AG10803 (cell line): ENCODE measurements at places on chromosomes 3 and 15.

DNA sequence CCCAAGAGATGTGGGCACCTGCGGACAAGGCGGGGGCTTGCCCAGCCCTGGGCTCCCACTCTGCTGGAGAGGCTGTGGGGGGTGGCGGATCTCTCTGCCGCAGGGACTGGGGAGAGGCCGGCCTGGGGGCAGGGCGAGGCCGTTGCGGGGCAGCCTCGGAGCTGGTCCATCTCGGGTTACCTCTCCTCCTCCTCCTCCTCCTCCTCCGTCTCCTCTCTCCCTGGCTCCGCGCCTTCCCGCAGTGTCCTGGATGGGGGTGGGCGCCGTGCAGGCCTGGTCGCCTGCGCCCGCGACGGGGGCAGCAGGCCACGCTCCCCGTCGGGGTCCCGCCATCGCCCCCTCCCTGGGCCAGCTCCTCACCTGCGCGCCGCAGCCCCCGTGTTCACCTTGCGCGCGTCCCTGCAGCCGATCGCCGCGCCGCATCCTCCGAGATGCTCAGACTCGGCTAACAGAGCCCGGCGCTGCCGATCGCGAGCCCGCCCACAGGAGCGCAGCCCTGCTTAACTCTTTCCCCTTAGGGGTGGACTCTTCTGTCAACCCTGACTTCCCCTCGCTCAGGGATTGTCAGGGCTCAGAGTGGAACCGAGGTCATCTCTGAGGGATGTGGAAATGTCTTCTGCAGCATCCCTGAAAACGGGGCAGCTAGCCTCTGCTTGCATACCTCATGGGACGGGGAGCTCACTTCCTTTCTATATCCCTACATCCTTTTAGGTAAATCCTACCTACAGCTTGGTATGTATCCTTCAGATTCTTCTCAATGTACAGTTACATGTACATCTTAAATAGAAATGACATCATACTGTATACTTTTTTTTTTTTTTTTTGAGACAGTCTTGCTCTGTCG lies at the start of gene PRRT3:
Gene PRRT3 (minus strand): TSS at position 447 of the 844 bp plus-strand sequence. CDS start 2,293 bp downstream, outside the sequence.
- DNase-seq = peak; percentile 28

- DNase-seq = peak; percentile 99
Observed at GRCh38 chr3:27431116-27431515, 53.1 kb downstream of the SLC4A7 start.

GRCh38 chr3:105822171-105823123 lies 46.4 kb downstream of the CBLB start:
- DNase-seq = no peak

DNA sequence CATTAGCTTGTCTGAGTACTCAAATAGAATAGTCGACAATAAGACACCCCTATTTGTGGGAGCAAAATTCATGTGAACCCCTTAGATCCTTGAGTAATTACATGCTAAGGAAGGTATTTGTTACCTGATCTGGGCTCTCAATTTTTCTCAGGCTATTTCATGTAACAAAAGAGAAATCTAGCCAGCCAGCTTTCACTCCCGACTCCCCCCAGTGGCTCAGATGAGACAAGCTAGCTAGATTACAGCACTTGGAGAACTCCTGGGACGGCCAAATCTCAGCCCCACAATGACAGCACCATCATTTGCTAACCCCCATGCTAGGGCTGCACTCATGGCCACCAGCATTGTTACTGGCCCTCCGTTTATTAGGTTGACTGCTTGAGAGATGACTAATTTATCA lies 41.3 kb downstream of the GLDN start:
- DNase-seq = peak; percentile 43

DNA sequence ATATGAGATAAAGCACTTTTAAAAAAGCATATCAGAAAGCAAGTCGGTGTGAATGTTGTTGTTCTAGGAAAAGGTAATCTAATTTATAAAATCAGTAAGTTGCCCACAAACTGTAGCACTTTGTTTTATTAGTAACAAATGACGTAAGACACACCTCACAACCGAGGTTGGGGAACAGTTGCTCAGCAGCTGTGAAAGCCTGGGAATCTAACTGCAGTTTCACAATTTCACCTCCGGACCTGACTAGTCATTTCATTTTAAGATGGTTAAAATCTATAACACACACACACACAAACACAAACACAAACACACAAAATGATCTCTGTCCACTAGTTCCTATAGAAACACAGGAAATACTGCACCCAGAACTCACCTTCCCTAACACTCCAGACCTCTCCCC lies 406.7 kb upstream of the NR2F2 start:
- no peak for DNase-seq

GRCh38 chr15:71231758-71232157 lies 116.5 kb downstream of the THSD4 start:
- DNase-seq = no peak

DNA sequence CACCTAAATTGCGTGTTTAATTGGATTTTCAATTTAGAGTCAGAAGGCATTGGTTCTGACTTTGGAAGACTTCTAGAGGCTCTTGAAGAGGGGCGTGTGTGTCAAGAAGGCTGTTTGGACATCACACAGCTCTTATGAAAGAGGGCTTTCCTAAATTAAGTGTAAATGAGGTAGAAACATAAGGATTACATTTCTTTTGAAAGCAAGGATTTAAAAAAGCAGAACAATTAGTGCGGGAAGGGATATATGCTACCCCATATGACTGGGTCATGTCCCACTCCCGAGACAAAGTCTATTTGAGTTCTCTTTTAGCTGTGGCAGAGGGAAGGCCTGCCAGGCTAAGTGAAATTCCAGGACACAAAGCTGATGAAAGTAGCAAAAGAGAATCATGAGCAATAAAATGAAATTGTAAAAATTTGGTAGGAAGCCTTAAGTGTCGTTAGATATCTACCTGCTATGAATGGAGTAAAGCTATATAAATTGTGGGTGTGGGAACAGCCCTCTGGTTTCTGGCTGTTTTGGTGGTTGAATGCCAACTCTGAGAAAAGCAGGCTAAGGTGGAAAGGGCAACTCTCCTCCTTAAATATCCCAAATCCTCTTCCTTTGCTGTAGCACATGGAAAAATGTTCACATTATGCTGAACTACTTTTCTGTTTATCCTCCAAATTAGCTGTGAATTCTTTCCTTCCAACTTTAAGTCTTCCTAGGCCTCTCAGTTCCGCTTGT lies 100.6 kb upstream of the TSC22D2 start:
- DNase-seq = no peak

- DNase-seq = no peak
Observed at GRCh38 chr3:105774444-105775180, 94.2 kb downstream of the CBLB start.

DNA sequence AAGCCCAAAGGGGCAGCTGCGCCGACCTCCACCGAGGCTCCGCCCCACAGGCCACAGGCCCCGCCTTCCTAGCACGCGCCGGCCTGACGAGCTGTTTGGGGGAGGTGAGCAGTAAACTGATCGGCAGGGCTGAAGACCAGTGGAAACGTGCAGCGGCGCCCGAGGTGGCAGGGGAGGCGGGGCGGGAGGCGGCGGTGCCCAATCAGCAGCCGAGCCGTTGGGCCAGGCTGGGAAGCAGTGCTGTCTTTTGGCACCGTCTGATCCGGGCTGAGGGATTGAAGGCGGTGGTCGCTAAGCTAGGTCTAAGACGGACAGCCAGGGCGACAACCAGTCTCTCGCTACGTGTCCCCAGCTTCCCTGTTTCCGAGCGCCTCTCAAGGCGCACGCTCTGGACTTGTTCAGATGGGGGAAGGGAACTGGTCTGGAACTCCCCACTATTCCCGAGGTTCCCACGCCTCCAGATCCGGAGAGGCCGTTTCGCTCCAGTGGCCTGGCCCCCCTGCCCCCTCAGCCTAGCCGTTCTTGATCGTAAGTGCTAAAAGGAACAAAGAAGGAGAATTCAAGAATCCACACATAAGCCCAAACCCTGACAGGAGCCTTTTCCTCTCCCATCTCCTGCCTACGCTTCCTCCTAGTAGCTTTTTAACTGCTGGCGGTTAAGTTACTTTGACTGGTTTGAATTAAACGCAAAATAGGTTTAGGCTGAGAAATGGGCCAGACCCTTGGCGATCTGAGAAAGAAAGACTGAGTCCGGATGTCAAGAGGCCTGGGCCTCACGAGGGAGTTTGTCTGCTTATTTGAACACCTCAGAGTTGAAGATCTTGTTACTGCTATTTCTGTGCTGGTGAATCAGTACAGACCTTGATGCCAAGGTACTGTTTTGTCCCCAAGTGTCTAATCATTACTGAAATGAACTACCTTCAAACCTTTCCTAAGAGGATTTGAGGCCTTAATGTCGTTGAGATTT lies at the start of gene FMN1:
Gene FMN1 (minus strand): TSS at position 11 of the 967 bp plus-strand sequence. CDS start 39,800 bp downstream, outside the sequence.
- DNase-seq = peak; percentile 89

DNA sequence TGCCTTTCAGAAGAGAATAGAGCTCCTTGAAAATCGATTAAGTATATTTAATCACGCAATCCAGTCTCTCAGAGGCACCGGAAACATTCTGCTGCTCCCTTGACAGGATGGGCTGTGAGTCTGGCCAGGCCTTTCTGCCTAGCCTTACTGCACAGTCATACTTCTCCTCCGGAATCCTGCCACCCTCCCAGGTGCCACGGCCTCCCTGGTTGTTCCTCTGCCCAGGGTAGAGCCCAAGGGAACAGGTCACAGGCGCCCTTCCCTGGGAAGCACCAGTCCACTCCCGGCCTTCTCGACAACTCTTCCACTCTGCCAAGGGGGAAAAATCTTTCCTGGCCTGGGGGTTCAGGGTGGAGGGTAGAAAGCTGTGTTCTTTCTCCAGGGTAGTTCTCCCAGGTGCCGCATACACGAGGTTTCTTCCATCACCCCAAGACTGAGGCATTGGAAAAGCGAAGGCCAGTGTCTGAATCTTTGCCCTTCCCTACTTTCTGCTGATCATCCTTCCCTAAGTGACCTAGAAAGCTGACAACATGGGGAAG lies 17.4 kb upstream of the SYNM start:
- DNase-seq = no peak

DNA sequence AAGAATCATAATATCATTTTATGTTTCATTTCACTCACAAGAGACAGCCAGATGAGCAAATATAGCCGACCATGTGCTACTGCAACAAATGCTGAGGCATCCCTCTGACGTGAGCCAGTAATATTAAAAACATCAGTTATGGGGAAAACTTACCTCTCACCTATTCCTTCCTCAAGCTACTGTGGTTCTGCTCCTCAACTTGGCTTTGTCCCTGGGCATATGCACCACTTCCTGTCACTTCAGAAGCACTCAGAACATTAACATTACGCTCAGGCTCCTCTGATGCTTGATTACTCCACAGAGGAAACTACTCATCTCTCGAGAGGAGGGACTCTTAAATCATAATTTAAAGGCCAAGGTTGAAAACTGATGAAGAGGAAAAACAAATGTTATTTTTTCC lies 457.0 kb upstream of the ALCAM start:
- peak; percentile 30 for DNase-seq

DNA sequence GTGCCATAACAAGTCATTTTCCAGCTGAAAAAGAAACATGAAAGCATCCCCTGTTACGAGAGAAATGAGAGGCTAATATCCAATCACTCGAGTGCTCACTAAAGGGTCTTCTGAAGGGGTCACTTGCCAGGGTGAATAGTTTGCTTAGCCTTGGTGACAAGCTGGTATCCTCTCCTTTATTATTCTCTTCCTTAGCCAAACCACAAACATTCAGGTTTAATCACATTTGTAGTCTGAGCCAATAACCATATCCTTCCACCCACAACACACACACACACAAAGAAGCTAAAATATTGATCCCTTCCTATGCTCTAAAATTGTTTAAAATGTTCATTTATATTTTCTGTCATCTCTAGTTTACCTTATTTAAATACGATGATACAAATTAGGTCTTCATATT lies 240.5 kb upstream of the TMCO5A start:
- DNase-seq = peak; percentile 29

- DNase-seq = no peak
Observed at GRCh38 chr3:138404121-138404520, 30.3 kb upstream of the ESYT3 start.

- peak; percentile 63 for DNase-seq
Observed at GRCh38 chr3:56042326-56042951, 425.8 kb downstream of the ERC2 start.

GRCh38 chr15:64845831-64846595 lies 4.3 kb downstream of the PLEKHO2 start:
- no peak for DNase-seq
